ENCODE measurements at places on chromosomes 13 and 19.

- no peak for DNase-seq
These were observed 305.1 kb downstream of the KCNRG start for GRCh38 chr13:50320271-50320862.

DNA sequence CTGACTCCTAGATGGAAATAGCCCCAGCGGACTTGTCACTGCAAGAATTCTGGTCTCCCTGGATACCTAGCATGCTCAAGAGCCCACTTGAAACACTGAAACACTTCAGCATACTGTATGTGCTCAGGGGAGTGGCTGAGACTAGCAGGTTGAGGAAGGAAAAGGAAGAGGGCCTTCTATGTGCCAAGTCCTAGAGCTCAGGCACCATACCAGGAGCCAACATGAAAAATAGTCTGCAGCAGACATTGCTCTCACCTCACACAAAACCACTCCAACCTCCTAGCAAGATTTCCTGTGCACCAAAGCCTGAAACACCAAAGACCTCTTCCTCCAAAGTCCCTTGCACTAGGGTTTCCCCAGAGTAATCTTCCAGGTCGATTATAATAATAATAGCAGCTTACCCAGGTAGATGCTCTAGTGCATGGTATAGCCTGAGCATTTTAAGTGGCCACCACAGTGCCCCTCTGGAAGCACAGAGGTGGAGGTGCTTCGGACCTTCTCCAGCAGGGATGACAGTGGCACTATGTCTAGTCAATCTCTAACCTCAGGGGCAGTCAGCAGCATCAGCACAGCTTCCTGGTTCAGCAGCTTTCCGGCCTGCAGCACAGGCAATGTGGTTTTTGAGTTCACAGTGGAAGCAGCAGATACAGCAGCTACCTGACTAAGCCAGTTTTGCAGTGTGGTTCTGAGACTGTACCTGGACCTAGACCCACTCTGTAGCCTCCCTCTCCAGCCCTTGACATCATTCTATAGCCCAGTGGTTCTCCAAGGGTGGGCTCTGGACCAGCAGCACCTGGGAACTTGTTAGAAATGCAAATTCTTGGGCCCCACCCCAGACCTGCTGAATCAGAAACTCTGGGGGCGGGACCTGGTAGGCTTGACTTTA is 45.6 kb upstream of the UBE2L5 start:
- peak; percentile 46 for DNase-seq

- no peak for DNase-seq
These were observed 228.2 kb downstream of the NHLRC3 start for GRCh38 chr13:39266426-39266825.

DNA sequence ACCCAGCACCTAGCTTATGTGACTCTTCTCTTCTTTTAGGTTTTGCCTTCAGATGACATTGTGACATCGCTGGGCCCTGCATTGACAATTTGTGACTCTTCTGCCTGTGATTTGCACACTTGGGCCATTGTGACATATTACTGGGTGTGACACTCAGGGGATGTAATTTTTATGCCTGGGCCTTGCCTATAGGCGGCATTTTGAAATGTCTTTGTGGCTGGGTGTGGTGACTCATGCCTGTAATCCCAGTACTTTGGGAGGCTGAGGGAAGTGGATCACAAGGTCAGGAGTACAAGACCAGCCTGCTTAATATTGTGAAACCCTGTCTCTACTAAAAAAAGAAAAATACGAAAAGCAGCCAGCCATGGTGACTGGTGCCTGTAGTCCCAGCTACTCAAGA is 28.4 kb upstream of the ZNF681 start:
- no peak for DNase-seq

GRCh38 chr13:97411984-97412383 is 22.0 kb upstream of the RAP2A start:
- no peak for DNase-seq

GRCh38 chr13:44583137-44583536 is 7.0 kb upstream of the TSC22D1 start:
- DNase-seq: no peak

DNA sequence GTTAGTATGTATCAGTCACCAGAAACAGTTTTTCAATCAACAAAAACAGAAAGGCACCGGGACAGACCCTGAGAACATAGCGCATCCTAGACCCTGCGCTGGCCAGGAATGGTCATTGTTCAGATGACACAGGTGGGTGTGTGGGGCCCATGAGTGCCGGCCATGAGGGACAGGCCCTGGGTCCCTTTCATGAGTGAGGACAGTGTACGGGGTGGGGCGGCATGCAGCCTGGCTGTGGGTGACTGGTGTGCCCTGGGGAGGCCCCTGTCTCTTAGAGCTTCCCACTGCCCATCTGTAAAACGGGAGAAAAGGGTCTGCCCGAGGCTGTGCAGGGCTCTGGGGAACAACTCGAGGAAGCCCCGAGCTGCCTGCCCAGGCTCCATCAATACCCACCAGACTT is 25.8 kb downstream of the PBX4 start:
- no peak for DNase-seq

- peak; percentile 4 for DNase-seq
These were observed 84.0 kb downstream of the MZT1 start for GRCh38 chr13:72643311-72643989.

- no peak for DNase-seq
These were observed 701.4 kb downstream of the FGF9 start for GRCh38 chr13:22372261-22372660.

Data from activated T-helper 9 cell treated with anti-CD3 and anti-CD28 coated beads, Interleukin-2, amount 50 U/mL, for 16 hours (primary cell).